ENCODE measurements at places on chromosomes 3 and 15.

DNA sequence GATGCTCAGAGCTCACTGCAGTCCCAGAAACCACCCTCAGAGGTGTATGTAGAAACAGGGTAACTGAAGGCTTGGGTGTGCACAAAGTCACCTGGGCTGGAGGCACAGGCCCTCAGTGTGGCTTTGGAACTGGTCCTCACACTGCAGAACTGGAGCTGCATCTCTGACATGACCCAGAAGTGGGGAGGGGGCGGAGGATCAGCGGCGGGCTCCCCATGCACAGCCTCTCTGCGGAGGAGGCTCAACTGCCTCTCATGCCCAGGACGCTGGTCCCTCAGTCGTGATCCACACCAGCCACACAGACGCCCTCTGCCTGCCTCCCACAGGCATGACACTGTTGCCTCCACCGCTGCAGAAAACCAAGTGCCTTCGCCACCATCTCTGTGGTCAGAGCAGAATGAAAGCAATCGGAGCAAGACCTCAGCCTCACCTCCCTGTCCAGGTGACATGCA, 73.7 kb downstream of the TM2D3 start:
- DNase-seq = no peak

GRCh38 chr3:175266478-175266877, 407.3 kb downstream of the NAALADL2 start:
- DNase-seq = no peak

GRCh38 chr3:125072301-125072700, 16.5 kb upstream of the HEG1 start:
- no peak for DNase-seq

GRCh38 chr3:152610622-152611021, 224.3 kb upstream of the P2RY1 start:
- DNase-seq = no peak

GRCh38 chr15:73331991-73332925, 36.5 kb downstream of the HCN4 start:
- DNase-seq = no peak

GRCh38 chr3:71721651-71722157, 3.5 kb downstream of the EIF4E3 start:
- no peak for DNase-seq

- DNase-seq = no peak
Measured at GRCh38 chr3:171286580-171287249, 173.5 kb downstream of the TNIK start.

GRCh38 chr3:79651536-79652065, 116.2 kb downstream of the ROBO1 start:
- DNase-seq = no peak

DNA sequence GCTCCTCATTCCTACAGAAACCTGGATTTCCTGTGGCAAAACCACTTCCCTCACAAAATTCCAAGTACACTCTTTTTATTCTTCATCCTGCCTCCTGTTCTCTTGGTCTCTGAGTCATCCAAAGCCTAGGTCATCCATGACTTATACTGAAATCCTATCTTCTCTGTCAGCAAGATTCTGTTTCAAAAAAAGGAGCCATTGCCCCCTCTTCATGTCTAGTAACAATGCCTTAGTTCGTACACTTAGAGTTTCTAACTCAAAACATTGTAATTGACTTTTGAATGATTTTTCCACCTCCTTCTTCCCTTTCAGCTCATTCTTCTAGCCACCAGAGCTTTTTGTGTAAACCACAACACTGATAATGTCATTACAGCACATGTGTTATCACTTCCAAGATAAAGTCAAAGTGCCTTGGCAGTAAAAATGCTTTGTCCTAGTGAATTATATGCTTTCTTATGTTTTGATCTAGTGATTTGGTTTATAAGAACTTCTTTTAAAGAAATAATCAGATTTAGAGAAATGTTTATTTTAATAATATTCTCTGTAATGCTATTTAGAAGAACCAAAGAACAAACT, 256.5 kb upstream of the NECTIN3 start:
- no peak for DNase-seq

GRCh38 chr3:23590424-23591273, 215.1 kb upstream of the UBE2E1 start:
- no peak for DNase-seq

DNA sequence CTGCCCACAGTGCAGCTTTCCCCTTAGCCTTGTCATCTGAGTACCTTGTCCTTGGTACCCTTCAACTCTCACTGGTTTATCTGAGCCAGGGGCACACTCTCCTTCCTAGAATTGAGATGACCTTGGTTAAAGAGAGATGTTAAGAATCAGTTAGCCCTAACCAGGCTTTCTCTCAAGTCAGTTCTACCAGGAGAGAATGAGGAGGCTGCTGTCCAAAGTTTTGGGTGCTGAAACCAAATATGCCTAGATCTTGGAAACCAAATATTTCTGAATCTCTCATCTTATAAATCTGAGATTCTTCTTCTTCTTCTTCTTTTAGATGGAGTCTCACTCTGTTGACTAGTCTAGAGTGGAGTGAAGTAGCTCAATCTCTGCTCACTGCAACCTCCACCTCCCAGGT, 12.0 kb upstream of the CTXND1 start:
- DNase-seq = no peak

- DNase-seq = no peak
Measured at GRCh38 chr3:28792604-28793003, 444.0 kb upstream of the AZI2 start.

GRCh38 chr15:92629975-92630626, 25.5 kb downstream of the FAM174B start:
- DNase-seq = no peak

DNA sequence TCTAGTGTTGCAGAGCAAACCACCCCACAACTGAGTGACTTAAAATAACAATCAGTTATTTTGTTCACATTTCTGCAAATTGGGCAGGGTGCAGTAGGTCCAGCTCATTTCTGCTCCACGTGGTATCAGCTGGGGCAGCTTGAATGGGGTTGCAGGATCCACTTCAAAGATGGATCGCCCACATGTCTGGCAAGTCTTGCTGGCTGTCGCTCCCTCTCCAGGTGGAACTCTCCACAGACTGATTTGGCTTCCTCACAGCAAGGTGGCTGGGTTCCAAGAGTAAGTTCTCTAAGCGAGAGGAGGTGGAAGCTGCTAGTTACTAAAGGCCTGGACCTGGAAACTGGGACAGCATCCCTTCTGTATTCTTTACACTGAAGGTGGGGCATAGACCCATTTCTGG, 213.3 kb downstream of the SLC9A9 start:
- DNase-seq = no peak

DNA sequence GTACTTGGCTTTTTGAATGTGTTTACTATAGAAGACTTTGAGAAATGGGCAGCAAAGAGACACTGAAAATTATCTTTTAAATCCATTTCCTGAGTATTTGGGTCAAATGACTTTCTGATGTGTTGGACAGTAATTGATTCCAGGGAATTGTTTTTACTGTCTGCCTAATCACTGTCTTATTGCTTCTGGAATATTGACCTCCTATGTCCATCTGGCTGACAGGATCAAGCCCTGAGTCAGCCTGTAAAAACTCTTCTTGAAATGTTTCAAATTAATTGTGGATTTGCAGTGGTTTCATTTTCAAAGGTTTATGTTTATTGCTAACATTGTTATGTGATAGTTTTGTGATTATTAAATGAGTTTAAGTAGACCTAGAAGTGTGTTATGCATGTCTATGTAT, 50.6 kb upstream of the MLF1 start:
- no peak for DNase-seq

DNA sequence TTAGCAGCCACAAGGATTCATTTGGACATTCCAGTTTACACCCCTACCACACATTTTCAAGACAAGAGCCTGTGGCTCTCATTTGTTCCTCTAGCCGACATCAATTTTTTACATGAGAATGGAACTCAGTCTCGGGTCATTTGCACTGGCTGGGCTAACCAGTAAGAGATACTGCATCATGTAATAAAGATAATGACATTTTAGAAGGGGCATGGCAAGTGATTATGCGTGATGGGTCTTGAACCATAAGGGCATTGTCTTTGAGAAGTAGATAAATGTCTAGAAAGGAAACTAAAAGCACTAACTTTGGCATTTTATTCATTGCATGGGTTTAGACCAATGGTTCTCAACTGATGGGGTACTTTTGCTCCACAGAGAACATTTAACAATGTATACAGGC, 146.0 kb upstream of the GRM7 start:
- no peak for DNase-seq

- no peak for DNase-seq
Measured at GRCh38 chr3:148727231-148727630, 29.5 kb downstream of the AGTR1 start.

DNA sequence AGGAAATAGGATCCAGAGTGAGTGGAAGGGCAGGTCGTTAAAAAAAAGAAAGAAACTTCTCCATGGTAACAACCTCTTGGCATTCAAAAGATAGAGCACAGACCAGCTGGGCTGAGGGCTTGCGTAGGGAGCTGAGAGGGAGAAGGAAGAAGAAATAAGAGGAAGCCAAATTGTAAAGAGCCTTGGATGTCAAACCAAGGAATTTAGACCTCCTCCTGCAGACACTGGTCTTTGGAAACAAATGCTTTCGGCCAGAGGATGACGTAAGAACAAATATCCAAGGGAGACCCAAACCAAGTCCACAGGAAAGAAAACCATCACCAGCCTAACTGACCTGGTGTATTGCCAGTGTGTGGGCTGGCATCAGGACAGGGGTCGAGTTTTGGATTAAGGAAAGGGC, 155.2 kb downstream of the UACA start:
- DNase-seq = no peak

DNA sequence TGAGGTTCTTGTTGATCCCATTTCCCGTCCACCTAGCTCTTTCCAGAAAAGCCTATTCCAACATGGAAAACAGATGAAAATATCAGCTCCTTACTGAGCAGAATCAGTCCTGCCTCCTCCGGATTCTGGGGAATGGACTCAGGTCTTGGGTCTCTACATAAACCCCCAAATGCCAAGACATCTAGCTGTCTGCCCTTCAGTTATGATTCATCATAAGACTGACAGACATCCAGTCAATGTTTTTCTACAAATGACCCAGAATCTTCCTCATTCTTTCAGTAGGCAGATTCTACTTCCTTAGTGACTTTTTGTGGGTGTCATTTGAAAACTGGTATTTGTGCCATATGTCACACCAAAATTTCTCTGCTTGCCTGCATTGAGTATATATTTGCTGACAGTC, 103.0 kb upstream of the TGFBR2 start:
- DNase-seq = no peak

GRCh38 chr15:40331026-40331425, 7.5 kb downstream of the INAFM2 start:
- no peak for DNase-seq

DNA sequence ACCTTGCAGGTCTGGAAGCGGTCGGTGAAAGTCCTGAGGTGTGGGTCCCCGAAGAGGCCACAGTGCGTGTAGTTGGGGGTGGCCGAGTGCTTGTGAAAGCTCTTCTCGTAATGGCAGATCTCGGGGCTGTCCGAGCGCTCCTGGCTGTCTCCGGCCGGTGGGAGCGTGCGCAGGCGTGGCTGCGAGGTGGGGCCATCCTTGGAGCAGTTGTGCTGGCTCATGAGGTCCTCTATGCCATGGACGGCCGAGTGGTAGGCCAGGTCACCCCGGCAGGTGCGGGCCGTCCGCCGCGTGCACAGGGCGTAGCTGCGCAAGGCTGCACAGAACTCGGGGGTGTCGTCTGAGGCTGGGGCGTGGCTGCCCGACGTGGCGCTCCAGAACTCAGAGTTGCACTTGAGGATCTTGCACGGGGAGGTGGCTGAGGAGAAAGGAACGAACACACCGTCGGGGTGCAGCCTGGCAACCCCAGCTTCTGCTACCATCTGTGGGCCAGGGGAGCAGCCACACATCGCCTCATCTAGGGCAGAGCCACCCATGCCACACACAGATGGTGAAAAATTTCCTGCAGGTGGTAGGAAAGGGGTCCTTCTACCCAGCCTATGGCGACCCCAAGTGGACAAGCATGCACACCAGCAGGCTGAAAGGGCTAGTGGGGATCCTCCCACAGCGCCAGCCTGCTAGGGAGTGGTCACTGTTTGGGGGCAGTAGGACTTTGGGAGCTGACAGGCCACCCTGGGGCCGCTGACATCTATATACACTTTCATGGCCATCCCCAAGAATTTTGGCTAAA, 36.7 kb downstream of the RGMA start:
- DNase-seq = no peak

DNA sequence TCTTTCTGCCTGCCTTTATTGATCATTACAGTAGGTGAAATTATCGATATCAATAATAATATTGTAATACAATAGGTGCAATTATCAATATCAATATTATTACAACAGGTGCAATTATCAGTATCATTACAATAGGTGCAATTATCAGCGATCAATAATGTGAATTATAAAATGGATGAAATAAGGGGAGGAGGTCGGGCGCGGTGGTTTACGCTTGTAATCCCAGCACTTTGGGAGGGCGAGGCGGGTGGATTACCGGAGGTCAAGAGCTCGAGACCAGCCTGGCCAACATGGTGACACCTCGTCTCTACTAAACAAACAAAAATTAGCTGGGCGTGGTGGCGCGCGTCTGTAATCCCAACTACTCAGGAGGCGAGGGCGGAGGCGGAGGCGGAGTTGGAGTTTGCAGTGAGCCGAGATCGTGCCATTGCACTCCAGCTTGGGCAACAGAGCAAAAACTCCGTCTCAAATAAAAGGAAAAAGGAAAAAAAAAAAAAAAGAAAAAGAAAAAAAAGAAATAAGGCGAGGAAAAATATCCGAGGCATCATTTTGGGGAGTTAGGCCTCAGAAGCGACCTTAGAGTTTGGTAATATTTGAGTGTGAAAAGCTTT, 611 bp upstream of the BNIP2 start:
- peak; percentile 58 for DNase-seq

DNA sequence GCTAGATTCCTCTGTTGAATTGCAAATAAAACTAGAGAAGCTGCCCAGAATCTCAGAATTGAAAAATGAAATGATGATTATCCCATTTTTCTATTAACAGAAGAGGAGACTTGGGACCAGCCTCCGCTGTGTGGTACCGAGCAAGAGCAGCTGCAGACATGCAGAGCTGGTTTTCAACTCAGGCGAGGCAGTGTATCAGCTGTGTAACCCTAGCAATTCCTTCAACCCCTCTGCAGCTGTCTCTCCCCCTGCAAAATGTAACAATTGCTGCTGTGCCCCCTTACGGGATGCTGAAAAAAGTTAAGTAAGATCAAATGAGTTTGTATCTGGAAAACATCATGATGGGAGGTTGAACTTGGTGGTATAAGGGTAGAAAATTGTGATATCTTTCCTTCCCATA, 98.5 kb upstream of the C3orf80 start:
- no peak for DNase-seq

DNA sequence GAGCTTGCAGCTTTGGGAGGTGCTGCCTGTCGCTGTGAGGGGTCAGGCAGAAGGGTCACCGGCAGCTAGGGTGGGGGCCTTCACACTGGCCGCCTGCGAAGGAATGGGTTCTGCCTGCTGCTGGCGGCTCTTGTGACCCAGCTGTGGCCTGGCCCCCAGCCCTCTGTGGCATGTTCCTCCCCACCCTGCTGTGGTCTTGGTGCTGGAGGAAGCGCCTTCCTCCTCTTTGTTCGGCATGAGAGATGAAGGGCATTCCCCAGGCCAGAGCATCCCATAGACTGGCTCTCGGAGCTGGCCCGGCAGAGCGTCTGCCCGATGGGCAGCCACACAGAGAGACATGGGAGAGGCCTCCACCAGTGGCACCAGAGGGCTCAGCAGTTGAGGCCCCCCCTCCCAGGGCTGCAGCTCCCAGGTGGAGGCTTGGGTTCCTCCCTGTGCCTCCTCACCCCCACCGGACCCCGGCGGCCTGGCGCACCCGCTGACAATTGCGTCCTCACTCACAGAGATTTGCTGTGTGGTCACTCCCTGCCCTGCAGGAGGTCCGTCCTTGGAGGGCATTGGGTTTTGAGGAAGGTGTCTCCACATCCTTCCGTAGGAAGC, 162.2 kb downstream of the NSMCE3 start:
- no peak for DNase-seq

GRCh38 chr3:30549600-30549999, 56.8 kb upstream of the TGFBR2 start:
- DNase-seq = no peak

All from stimulated activated CD4-positive, alpha-beta T cell treated with anti-CD3 and anti-CD28 coated beads, Interleukin-4, amount 100 ng/mL, for 24 hours (primary cell).